ENCODE measurements at places on chromosomes 5 and 9.

DNA sequence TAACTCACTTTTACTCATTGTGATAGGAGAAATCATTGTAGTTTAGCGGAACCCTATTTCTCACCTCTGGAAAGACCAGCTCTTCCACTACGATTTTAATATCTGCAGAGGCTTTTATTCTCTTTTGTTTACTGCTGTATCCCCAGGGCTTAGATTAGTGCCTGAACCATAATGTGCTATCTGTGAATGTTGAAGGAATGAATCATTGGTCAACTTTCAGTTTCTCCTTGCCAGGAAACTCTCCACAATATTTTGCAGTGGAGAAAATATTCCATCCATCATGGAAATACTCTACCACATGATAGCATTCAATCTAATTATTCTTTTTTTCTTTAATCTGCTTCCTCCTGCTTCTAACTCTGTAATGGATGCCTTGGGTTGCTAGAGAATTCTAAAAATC is 263.5 kb upstream of the PTPRD start:
- DNase-seq = no peak

- DNase-seq = no peak
These were observed 1647.4 kb upstream of the CDH9 start for GRCh38 chr5:28685794-28686193.

GRCh38 chr9:112777914-112778313 is 27.4 kb downstream of the SNX30 start:
- no peak for DNase-seq

DNA sequence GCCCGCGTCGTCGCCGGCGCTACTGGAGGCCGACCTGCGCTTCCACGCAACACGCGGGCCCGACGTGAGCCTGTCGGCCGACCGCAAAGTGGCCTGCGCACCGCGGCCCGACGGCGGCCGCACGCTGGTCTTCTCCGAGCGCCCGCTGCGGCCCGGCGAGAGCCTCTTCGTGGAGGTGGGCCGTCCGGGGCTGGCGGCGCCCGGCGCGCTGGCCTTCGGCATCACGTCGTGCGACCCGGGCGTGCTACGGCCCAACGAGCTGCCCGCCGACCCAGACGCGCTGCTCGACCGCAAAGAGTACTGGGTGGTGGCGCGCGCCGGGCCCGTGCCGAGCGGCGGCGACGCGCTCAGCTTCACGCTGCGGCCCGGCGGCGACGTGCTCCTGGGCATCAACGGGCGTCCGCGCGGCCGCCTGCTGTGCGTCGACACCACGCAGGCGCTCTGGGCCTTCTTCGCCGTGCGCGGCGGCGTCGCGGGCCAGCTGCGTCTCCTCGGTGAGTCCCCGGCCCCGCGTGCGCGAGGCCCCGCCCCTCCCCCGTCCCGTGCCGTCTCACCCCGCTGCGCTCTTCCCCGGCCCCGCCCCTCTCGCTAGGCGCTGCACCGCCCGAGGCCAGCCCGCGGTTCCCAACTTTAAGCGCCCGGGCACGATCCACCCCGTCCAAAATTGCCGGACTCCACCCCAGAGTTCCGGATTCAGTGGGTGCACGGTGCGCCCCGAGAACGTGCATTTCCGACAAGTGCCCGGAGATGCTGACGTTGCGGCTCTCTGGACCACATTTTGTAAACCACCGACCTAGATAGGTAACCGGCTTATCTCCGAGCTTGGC is 42.8 kb downstream of the NEURL1B start:
- peak; percentile 35 for DNase-seq

DNA sequence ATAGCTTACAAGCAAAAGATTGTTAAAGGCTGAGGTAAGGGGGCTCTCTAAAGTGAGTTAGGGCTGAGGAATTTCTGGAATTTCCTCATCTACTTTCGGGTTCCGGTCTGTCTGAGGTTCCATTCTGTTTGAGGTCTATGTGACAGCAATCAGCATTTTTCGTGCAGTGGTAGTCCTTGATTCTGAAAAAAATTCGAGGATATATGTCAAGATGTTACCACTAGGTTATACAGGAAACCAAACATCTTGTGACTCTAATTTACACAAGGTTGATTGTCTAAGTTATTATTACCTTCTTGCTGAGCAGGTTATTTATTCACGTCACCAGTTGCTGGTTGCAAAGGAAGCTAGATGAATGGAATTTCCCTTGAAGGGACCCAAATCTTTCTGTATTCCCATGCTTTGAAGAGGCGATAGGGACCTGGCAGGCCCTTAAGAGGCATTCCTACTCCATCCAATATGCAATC is 35.2 kb downstream of the RLN2 start:
- no peak for DNase-seq

DNA sequence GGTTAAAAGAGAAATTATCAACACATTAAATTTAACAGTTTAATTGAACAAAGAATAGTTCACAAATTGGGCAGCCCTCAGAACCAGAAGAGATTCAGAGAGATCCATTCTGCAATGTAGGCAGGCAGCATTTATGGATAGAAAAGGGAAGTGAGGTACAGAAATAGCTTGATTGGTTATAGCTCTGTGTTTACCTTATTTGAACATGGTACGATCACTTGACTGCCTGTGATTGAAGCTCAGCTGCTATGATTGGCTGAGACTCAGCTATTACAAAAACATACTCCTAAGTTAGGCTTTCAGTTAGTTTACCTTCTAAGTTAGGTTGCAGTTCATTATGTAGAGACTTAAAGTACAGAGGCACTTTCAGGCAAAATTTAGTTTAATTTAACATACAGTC is 7.3 kb downstream of the CNTRL start:
- no peak for DNase-seq

GRCh38 chr9:7287065-7287464 is 512.5 kb downstream of the DMAC1 start:
- no peak for DNase-seq

GRCh38 chr9:91681461-91682305 is 258.1 kb upstream of the NFIL3 start:
- DNase-seq = peak; percentile 21

GRCh38 chr5:158313733-158314464 is 455.0 kb upstream of the CLINT1 start:
- DNase-seq = no peak

DNA sequence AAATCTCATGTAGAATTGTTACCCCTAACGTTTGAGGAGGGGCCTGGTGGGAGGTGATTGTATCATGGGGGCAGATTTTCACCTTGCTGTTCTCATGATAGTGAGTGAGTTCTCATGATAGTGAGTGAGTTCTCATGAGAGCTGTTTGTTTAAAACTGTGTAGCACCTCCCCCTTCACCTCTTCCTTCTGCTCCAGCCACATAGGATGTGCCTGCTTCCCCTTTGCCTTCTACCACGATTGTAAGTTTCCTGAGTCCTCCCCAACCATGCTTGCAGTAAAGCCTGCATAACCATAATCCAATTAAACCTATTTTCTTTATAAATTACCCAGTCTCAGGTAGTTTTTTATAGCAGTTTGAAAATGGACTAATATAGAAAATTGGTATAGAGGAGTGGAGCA is 1783.7 kb upstream of the CDH9 start:
- DNase-seq = no peak

DNA sequence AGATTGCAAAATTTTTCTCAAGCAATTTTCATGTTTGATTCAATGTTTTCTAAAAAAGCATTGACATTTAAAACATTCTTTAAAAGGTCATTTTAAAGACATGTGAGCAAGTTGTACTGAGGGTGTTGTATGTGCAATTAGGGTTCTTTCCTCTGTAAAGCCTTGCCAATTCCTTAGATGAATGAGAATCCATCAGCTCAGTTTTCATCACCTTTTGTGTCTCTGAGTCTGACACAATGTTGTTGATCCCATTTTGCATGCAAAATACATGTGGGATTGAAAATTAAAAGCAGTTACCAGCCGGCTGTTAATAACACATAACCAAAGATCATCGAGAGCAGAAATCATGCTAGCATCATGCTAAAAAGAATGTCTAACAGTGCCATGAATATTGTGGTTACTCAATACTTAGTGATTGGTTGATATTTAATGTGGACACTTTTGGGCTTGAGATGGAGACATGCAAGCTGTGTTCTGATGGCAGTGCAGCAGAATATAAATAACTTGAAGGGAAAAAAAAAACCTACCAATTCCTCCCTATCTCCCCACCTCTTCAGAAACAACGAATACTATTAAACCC is 57.7 kb downstream of the FGF10 start:
- no peak for DNase-seq

- no peak for DNase-seq
These were observed 38.9 kb downstream of the ADAMTS2 start for GRCh38 chr5:179306191-179307012.

DNA sequence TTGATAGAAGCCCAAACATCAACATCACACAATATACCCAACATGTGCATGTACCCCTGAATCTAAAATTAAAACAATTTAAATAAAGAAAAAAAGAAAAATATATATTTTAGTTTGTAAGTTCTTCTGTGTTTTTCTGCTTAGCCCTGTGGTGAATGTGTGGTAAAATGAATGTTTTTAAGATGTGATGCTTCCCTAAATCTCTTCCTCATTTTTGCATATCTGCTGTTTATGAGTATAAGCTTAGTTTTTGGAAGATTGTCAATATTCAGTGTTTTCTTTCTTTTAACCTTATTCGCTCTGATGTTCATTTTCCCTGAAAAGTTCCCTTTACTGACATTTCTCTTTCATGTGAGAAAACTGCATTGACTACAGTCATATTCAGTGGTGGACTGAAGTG is 44.4 kb upstream of the DAB2 start:
- no peak for DNase-seq
